ENCODE measurements at places on chromosomes 4 and X.

GRCh38 chr4:153146961-153147360 lies 57.3 kb upstream of the TRIM2 start:
- DNase-seq: no peak

DNA sequence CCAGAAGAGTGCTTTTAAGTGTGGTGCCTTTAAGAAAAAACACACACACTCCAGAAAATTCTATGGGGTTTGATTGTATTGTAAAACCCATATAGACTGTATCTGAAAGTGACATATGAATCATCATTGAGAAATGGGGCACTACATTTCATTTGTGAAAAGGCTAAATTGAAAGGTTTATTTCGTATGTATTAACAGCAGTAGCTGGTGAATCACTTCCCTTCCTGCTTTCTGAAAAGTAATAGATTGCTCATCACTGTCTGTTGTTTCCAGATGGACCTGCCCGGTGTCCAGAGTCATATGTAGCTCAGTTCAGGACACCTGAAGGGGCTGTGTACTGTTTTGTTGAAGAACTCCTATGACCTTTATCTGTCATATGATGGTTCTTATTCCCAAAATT lies 28.1 kb upstream of the HPRT1 start:
- no peak for DNase-seq

DNA sequence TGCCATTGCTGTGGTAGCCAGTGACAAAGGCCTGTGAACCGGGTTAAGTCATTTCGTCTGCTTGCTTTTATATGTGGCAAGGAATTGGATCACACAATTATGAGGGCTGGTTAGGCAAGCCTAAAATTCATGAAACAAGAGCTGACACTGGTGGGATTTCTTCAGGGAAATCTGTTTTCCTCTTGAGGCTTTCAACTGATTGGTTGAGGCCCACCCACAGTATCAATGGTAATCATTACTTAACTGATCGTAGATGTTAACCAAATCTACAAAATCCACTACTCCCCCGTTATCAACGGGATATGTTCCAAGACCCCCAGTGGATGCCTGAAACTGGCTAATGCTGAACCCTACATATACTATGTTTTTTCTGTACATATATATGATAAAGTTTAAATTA lies 13.0 kb downstream of the RBMX2 start:
- no peak for DNase-seq

GRCh38 chr4:36786519-36786918 lies 458.0 kb upstream of the NWD2 start:
- no peak for DNase-seq

DNA sequence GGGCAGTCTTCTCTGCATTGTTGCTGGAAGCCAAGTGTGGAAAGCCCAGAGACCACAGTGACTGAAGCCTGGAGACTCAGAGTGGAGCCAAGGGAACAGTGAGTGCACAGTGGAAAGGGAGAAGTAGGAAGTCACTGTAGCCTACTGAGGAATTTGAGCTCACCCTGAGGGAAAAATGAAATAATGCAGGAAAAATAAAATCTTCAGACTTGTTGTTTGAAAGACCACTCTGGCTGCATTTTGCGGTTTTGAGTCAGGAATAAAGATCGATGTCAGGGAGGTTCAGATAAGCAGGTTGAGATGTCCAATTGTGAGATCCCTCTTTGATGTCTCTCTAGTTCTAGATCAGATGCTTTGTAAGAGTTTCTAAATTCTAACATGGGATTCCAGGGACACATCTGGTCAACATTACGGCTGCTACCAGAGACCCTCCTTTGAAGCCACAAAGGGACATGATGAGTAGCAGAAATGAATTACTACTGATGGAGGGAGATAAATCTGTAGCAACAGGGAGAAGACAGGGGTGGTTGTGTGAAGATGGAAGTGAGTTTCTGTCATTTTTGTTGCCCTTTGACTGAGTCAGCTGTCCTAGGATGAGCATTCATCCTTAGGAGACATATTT lies 8.4 kb downstream of the ADH4 start:
- no peak for DNase-seq

DNA sequence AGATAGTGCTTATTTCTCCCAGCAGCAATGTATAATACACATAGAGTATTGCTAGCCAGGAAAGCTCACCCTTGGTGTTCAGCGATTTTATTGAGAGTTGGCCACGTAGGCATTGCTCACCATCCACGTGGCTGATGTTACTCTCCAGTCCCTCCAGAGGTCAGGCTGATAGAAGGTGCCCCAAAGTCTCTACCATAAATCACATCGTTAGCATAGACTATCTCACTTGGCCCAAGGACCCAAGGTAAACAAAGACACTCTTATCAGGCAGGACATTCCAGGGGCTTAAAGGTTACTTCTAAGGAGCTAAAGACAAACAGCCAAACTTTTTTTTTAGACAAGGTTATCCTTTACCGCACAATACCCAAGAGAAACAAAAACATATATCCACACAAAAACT lies 30.3 kb upstream of the RGN start:
- DNase-seq: no peak

- DNase-seq: no peak
These were observed 8.0 kb downstream of the OPRPN start for GRCh38 chr4:70405765-70406164.

DNA sequence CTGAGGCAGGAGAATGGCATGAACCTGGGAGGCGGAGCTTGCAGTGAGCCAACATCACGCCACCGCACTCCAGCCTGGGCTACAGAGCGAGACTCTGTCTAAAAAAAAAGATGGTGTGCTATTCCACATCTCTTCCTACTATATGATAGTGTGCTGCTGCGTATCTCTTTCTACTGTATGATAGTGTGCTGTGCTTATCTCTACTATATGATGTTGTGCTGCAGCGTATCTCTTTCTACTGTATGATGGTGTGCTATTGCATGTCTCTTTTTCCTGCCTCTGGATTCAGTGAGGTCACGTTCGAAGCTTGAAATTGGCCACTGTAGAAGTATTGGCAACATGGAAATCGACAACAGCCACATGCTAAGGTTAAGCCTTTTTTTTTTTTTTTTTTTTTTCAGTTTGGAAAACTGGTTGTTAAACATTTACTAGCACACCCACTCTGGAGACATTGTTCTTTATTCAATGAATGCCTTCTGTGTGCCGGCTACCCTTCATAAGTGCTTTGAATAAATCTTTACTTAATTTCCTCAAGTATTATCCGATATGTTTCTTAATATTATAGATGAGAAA lies 31.0 kb downstream of the ARFIP1 start:
- no peak for DNase-seq

DNA sequence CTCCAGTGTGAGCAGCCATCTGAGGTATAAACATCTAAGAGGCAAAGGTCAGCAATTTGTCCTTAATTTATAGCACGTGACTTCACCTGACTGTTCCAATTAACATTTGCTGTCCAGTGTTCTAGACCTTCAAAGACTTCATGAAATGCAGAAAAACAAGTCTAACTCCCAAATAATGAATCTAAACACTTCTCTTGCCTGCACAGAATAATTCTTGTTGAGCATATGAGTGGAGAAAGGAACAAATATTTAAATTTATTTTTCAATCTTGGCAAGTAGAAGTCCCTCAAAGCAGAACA lies 12.0 kb downstream of the RFC1 start:
- no peak for DNase-seq

DNA sequence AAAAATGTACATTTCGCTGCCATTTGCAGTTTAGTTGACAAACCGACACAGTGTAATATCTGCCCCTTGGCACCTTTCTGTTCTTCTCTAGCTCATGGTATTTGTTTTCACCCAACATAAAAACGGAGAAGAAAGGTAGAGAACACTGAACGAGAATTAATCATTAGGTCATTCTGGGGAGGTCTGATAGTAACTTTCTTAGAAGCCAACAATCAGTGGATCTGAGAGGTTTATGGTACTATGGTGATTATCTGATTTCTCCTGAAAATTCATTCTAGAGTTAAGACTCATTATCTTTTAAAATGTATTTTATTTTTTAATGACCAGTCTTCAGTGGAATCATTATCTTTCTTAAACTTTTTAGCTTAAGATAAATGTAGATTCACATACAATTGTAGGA lies 8.5 kb downstream of the RAPGEF2 start:
- DNase-seq: no peak

DNA sequence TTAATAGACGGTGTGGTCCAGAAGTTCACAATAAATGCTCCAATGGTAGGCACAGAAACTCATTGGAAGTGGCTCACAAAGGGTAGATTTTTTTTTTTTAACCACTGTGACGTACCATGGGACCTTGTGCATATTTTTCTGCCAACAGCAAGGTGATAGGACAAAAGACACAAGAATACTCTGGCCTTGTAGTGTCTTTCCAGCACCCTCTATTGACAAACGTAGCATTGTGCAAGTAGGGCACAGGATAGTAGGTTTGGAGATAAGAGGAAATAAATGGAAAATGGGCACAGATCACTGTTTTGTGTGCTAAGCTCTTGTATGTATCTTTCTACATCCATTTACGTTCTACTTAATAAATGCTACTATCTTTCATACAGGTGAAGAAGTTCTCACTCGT lies 2054.9 kb downstream of the PCDH7 start:
- no peak for DNase-seq

DNA sequence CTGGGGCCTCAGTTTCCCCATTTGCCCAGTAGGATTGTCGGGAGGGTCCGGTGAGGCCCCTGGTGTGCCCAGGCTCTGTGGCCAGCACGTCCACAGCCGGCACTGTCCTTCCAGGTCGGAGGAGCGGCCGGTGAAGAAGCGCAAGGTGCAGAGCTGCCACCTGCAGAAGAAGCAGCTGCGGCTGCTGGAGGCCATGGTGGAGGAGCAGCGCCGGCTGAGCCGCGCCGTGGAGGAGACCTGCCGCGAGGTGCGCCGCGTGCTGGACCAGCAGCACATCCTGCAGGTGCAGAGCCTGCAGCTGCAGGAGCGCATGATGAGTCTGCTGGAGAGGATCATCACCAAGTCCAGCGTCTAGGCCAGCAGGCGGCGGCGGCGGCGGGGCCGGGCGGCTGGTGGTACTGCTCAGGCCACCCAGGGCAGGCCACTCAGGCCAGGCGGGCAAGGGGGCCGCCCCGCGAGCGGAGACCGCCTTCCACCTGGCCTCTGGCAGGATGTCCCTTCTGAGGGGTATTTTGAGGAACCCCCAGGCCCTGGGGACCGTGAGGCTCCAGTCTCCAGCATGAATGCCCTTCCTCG lies 6.7 kb downstream of the MSANTD1 start:
- DNase-seq: no peak

DNA sequence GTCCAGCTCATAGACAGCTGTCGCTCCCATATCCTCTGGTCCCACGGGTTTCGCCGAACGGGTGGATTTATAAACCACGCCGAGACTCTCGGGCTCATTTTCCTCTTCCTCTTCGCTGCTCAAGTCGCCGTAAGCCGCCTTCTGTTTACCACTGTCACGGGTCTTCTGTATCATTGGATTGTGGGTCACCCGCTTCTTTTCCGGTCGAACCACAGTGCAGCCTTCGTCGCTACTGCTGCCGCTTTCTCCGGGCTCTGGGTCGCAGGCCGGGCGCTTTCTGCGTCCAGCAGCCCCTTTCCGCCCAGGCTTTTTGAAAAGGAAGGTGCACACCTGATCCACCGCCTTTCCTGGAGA lies 311 bp downstream of the RNF113A start:
- no peak for DNase-seq

- no peak for DNase-seq
These were observed 242.5 kb upstream of the VCX3A start for GRCh38 chrX:6777238-6778002.

DNA sequence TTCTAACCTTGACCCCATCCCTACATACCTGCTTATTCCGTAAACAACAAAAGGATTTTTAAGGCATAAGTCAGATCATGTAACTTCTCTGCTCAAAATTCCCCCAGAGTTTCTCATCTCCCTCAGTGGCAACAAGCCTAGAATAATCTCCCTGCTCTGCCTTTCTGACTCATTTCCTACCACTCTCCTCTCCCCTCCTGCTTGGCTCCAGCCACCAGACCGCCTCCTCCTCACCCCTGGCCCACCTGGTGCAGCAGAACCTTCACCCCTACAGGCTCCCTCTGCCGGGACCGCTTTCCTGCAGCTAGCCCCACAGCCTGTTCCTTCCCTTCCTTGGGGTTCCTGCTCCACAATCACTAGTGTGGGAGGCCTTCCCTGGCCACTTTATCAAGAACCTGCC lies 32.1 kb downstream of the TSPAN5 start:
- no peak for DNase-seq

- DNase-seq: no peak
These were observed 53.8 kb upstream of the NAP1L5 start for GRCh38 chr4:88751258-88752075.

DNA sequence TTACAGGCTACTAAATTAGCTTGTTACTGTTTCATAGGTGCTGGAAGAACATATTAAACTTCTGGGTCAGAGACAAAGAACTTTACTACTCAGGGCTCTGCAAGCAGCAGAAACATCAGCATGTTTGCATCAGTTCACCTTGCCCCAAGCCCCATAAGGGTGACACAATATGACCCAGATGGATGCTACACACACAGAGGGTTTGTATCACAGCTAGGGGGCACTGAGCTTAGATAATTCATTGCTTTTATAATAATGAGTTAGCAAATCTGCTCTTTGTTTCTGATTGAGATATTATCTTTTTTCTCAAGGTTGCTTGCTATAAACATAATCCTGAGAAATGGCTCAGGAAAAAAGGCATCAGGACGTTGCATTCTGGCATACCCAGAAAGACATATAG lies 4.8 kb upstream of the SYNPO2 start:
- DNase-seq: no peak

GRCh38 chr4:99832321-99832720 lies 15.7 kb downstream of the DAPP1 start:
- DNase-seq: no peak

DNA sequence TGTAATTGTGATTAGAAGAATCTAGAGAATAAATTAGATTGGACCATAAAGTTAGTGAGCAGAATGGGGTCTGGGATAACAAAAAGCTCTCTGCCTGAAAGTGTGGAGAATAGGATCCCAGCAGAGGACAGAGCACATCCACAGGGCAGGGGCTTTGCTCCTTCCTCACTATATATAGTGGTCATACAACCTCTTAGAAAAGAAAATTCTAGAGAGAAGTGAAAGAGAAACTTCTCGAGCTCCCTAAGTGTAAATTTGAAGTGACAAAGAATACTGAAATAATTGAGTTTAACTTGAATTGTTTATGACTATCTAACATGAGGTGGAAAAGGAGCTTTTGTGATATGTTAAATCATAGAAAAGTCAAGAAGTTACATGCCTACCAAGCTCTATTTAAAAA lies 14.9 kb downstream of the ADAM29 start:
- DNase-seq: no peak

- no peak for DNase-seq
These were observed 143.3 kb upstream of the KCNIP4 start for GRCh38 chr4:22091906-22092305.

- DNase-seq: no peak
These were observed 197.8 kb downstream of the PALLD start for GRCh38 chr4:168694667-168695066.

GRCh38 chr4:181698221-181698620 lies 545.0 kb upstream of the TENM3 start:
- DNase-seq: no peak

DNA sequence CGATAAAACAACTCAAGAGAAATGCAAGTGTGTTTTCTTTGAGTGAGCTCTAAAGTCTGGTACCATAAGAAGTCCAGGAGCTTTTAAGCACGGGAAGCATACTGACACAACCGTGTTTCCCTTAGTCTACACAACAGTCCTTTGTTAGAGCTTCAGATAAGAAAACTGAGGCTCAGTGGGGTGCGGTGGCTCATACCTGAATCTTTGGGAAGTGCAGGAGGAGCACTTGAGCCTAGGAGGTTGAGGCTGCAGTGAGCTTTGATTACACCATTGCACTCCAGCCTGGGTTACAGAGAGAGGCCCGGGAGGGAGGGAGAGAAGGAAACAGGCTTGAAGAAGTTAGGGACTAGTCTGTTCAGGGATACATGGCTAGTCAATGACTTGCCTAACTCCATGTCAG lies 21.9 kb downstream of the LEF1 start:
- no peak for DNase-seq

GRCh38 chr4:26410385-26411293 lies 79.6 kb downstream of the CCKAR start:
- DNase-seq: peak; percentile 17

Measured in NCI-H187 (cell line).